Mesothelial cell of epicardium (in vitro differentiated cells): ENCODE measurements at places on chromosomes 11 and 22. TPM values are rescaled to one million over a fixed set of nuclear protein-coding genes. Genes with fewer than 3 reads are reported as not detected.

GRCh38 chr11:76656571-76657081 lies 13.9 kb downstream of the LRRC32 start:
- DNase-seq = no peak

DNA sequence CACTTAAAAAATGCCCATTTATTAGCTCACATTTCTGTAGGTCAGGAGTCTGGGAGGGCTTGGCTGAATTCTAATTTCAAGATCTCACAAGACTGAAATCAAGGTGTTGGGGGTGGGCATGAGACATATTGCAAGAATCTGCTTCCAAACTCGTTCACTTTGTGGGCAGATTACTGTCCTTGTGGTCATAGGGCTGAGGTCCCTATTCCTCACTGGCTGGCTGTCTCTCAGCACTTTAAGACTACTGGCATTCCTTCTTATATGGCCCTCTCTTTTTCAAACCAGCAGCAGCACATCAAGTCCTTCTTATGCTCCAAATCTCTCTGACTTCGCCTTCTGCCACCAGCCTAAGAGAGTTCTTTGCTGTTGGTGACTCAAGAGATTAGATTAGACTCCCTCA lies 27.8 kb upstream of the MYOD1 start:
- no peak for DNase-seq

GRCh38 chr11:64120951-64121569 lies 44.9 kb downstream of the MACROD1 start:
- DNase-seq = no peak

DNA sequence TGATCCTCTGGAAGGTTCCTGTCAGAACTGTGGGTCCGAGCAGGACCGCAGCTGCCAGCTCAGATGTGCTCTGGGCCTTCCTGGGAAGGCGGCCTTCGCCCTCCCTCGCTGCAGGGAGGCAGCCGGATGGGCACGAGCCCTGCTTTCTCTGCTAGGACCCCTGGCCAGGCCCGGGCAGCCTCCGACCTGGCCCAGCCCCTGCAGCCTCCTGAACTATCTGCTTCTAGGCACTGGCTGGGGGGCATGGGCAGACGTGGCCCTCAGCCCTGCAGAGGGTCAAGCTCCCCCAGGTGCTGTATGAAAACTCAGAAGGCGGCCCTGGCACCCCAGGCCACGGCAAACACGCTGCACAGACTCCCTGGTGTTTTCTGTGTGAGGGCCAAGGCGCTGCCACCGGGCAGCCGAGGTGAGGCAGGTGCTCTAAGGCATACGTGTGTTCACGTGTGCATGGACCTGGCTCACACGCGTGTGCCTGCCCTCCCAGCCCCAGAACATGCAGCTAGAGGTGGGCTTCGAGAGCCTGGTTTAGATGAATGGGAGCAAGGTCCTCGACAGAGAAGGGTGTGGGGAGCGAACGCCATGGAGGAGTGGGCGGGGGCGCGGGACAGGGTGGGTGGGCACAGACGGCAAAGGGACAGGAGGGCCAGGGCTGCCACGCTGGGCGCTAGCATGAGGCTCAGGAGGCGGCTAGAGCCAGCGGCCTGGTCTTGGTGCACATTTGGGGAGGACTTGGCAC lies 4.3 kb downstream of the LRFN4 start:
- DNase-seq = no peak

Gene HTR3A
- not detected in 3 replicates for total RNA-seq

DNA sequence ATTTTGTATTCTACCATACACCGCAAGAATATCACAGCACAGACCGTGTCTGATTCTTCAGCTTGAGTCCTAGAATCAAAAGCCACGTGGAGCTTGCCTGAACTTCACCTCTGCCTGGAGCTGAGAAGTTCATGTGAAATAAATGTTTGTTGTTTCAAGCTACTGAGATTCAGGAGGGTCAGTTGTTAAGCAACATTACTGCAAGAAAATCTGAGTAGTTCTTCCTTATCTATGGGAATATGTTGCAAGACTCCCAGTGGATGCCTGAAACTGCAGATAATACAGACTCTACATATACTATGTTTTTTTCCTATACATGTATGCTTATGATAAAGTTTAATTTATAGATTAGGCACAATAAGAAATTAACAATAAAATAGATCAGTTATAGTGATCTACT lies 995.3 kb downstream of the TBC1D22A start:
- DNase-seq = no peak

Gene UBQLNL
- 1.9 to 2.1 TPM (median 2.0 TPM) in 3 replicates for total RNA-seq

Gene DENND6B
- 19.0 to 20.7 TPM (median 19.2 TPM) in 3 replicates for total RNA-seq

- DNase-seq = peak; percentile 35
Observed at GRCh38 chr11:2261436-2262230, 8.8 kb downstream of the ASCL2 start.

- DNase-seq = no peak
Observed at GRCh38 chr11:105229761-105230160, 90.2 kb upstream of the CARD18 start.

- no peak for DNase-seq
Observed at GRCh38 chr22:40182231-40182835, 4.6 kb downstream of the TNRC6B start.

GRCh38 chr11:122154994-122155393 lies 39.0 kb upstream of the BLID start:
- DNase-seq = no peak

DNA sequence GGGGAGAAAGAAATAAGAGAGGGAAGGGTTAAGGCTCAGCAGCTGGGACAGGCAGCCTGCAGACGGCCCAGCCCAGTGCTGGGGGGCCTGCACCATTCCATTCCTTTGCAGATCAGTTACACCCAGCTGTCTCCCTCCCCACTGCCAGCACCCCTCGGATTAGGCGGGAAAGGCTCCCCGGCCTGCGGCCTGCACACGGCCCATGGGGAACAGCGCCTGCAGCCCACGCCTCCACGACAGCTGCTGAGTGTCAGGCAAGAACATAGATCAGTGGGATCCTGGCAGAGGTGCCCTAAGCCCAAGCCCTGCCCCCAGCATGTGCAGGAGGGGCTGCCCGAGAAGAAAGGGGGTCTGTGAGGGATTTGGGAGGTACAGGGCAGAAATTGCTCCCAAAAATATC lies 65.8 kb upstream of the MYOD1 start:
- DNase-seq = no peak

- DNase-seq = peak; percentile 81
Observed at GRCh38 chr11:15327786-15328231, 213.1 kb downstream of the INSC start.

DNA sequence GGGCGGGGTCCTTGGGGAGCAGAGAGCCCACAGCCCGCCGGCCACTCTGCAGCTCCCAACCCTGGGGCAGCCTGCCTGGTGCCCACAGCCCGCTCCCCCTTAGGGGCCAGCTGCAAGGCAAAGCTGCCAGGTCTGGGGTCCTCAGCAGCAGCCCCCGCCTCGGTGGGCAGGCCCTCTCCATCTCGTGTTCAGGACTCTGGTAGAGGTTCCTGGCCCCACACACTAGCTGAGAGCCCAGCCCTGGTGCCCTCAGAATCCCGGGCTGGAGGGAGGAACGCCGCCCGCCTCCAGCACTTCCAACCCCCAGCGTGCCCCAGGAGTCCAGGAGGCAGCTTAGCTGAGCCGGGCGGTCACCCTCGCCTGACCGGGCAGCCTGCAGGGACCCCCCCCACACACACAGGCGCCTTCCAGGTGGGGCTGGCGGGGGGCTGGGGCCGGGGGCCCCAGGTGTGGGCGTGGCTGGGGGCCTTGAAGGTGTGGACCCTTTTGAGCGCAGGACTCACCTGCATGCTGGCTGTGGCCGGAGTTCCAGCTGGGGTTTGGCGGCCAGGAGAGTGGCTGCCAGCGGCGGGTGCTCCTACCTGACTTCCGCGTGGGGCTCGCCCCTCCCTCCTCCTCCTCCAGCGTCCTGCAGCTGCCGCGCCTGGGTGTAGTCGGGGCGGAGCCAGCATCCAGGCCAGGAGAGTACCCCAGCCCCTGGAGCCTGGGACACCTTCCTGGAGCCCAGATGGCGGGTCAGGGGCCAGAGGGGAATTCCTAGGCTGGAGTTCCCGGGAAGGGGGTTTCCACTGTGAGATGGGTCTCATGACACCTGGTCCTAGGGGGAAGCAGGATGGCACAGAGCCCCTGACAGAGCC lies at the start of gene ANO9:
TSS of gene ANO9 (minus strand) at position 594 of the 857 bp plus-strand sequence. CDS start at position 509, 85 bp downstream.
- DNase-seq = no peak

DNA sequence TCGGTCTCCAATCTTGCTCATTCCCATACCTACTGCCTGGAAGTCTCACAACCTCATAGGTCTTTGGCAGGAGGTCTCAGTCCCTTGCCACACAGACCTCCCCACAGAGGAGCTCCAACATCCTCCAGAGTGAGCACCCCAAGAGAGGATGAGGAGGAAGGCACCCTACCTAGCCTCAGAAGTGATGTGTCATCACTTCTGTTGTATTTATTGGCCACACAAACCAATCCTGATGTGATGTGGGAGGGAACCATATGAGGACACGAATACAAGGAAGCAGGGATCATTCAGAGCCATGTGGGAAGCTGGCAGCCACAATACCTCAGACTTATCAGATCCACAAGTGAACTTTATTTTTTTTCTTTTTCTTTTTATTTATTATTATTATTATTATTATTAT lies 9.0 kb upstream of the UPK2 start:
- DNase-seq = no peak

- DNase-seq = no peak
Observed at GRCh38 chr11:34468209-34468841, 29.6 kb downstream of the CAT start.

GRCh38 chr11:17719028-17719937 lies at the start of gene MYOD1:
Gene MYOD1, plus strand, starts transcription at chr11:17719571. Its CDS starts 212 bp downstream, at chr11:17719783.
- no peak for DNase-seq

DNA sequence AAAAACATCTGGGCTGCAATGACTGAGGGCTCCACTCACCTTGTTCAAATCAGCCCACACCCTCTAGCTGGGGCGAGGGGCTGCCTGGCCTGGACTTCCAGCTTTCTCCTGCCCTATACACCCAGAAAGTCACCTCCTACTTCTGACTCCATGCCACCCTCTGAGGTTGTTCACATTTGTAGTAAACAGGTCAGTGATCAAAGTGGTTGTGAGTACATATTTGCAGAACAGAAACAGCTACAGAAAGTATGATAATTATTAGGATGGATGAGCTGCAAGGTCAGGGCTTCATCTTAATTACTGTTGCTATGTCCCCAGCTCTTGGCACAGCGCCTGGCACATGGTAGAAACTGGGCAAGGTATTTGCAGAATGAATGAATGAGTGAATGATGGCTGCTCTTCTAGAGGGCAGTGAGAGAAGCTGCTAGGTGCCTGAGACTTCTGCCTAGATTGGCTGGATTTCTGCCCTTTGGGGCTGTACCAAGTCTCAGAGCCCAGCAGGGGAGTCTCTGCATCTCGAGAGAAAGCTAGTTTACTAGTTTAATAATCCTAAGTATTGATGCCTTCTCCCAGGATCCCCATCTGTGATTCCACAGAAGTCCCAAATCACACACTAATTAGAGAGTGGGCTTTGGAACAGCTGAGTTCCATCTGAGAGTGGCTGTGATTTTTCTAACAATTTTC lies 36.0 kb downstream of the SYT13 start:
- no peak for DNase-seq

Gene BLID
- 1.0 to 1.4 TPM (median 1.2 TPM) in 3 replicates for total RNA-seq

DNA sequence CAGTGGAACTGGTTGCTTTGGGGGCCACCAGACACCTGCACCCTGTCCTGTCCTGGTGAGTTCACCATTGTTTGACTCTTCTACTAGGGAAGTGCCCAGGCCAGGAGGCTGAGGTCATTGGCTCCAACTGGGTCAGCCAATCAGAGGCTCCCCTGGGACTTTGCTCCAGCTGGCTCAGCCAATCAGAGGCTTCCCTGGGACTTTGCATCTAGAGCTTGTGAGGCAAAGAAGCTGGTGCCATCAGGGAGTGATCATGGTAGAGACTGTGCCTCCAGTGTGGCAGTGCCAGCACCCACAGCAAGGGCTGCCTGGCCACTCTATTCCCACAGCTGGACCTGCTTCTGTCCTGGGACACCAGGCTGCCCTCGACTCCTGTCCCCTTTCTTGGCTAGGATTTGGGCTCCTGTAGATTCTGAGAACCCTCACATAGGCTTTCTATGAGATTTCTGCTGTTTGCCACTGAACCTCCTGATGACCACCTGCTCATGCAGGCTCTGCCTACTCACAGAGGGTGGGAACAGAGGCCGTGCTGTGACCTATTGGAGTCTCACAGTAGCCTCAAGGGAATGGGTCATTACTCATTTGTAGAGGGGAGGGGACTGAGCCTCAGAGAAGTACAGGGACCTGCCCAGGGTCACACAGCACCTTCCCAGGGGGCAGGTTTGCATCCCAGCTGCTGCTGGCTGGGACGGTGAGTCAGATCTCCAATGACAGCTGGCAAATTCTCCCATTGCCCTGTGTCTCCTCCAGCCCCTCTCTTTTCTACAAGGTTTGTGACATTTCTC lies 59.2 kb upstream of the SHISAL1 start:
- no peak for DNase-seq

Gene USP2
- 12.4 to 13.2 TPM (median 13.1 TPM) in 3 replicates for total RNA-seq

Gene IFTAP
- 31.7 to 40.5 TPM (median 34.0 TPM) in 3 replicates for total RNA-seq

GRCh38 chr11:71996517-71996916 lies 2.2 kb upstream of the IL18BP start:
- no peak for DNase-seq

GRCh38 chr11:86805873-86806310 lies 5.5 kb downstream of the PRSS23 start:
- no peak for DNase-seq

Gene NRXN2
- total RNA-seq = 9.8 to 14.0 TPM (median 12.0 TPM) in 3 replicates

Gene SEPTIN5
- total RNA-seq = 32.2 to 42.1 TPM (median 36.2 TPM) in 3 replicates

Gene PNPLA5
- not detected in 3 replicates for total RNA-seq

- no peak for DNase-seq
Observed at GRCh38 chr11:74494916-74495315, 1.4 kb upstream of the LIPT2 start.

Gene MUC2
- 0.02 to 0.07 TPM (median 0.04 TPM) in 3 replicates for total RNA-seq

Gene NXPE1
- total RNA-seq = not detected in 3 replicates

- DNase-seq = peak; percentile 58
Observed at GRCh38 chr11:123083623-123084029, 21.7 kb upstream of the HSPA8 start.

Gene ROM1
- 1.7 to 2.5 TPM (median 1.8 TPM) in 3 replicates for total RNA-seq

Gene OR52I1
- total RNA-seq = not detected in 3 replicates

- DNase-seq = no peak
Observed at GRCh38 chr11:13316528-13316961, 39.0 kb downstream of the BMAL1 start.

DNA sequence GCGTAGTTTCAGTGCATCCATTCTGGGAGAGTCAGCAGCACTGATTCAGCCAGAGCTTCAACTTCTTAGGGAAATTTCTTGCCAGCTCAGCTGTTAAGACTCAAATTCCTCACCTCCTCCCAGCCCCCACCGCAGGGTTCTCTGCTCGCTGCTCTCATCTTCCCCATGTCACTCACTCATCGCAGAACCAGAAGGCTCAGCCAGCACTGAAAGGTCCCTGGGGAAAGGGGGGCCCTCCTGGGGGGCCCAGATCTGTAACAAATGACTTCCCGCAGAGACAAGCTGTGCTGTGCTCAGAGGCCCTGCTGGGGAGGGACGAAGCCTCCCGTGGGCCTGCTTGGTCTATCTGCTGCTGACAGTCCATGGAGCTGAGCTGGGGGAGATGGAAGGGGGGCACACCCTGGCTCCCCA lies 220.6 kb downstream of the NTM start:
- no peak for DNase-seq

Gene IGLL5
- total RNA-seq = not detected in 3 replicates

- no peak for DNase-seq
Observed at GRCh38 chr22:29528144-29528543, 25.4 kb downstream of the THOC5 start.
